Sigmoid colon (tissue), 7 donors: ENCODE measurements at places on chromosomes 12 and 14. TPM values are rescaled to one million over a fixed set of nuclear protein-coding genes. Genes with fewer than 3 reads are reported as not detected.

GRCh38 chr12:42957136-42957535 is 367.6 kb upstream of the PRICKLE1 start:
- H3K4me1 ChIP-seq = no peaks in the 10 kb centered on the region
- H3K27ac ChIP-seq = no peak overlapping the region
- H3K27me3 ChIP-seq = no peaks in the 10 kb centered on the region

- H3K4me1 ChIP-seq = no peaks in the 10 kb centered on the region
- H3K4me3 ChIP-seq = no peak overlapping the region
- no peak for DNase-seq
- no peaks in the 10 kb centered on the region for H3K27me3 ChIP-seq
Measured at GRCh38 chr12:76143343-76144244, 59.1 kb upstream of the NAP1L1 start.

Gene ACRBP
- total RNA-seq = 3.9 TPM

Gene PXN
- total RNA-seq = 127 TPM

DNA sequence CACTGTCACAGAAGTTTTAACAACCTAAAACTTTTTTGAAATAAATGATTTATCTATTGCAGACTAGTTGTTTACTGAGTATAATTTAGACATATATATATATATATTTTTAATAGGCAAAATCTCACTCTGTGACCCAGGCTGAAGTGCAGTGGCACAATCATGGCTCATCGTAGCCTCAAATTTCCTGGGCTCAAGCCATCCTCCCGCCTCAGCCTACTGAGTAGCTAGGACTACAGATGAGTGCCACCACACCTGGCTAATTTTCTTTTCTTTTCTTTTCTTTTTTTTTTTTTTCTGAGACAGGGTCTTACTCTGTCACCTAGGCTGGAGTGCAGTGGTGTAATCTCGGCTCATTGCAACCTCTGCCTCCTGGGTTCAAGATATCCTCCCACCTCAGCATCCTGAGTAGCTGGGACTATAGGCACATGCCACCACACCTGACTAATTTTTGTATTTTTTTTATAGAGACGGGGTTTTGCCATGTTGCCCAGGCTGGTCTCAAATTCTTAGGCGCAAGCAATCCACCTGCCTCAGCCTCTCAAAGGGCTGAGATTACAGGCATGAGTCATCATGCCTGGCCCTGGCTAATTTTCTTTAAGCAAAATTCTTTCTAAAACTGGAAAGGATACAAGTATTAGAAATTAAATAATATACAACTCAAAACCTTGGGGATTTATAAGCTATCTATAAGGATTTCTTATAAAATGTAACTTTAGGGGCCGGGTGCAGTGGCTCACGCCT is 23.1 kb downstream of the EEA1 start:
- H3K4me3 ChIP-seq = no peak overlapping the region
- DNase-seq = no peak
- H3K36me3 ChIP-seq = no peaks in the 10 kb centered on the region
- no peak overlapping the region for H3K27ac ChIP-seq
- H3K27me3 ChIP-seq = no peaks in the 10 kb centered on the region

DNA sequence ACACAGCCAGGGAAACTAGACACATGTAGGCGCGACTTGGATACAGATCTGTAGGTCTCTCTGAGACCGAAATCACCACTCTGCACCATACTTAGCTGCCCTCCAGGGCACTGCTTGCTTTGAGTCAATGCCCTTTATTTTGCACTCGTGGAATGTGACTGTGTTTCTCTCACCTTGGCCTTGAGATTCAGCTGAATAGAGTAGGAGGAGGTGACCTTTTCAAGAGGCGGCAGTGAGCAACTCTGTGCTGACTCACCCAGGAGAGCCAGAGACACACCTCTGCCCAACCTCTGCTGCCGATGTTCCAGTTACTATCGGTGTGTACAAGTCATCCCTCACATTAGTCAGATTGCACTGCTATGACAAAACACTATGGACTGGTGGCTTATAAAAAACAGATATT is 583.4 kb downstream of the VRK1 start:
- no peaks in the 10 kb centered on the region for H3K36me3 ChIP-seq
- DNase-seq = no peak
- no peaks in the 10 kb centered on the region for H3K4me1 ChIP-seq
- no peaks in the 10 kb centered on the region for H3K27me3 ChIP-seq
- H3K27ac ChIP-seq = no peak overlapping the region

GRCh38 chr12:96606134-96606533 is 116.8 kb downstream of the CFAP54 start:
- DNase-seq = no peak
- H3K36me3 ChIP-seq = no peaks in the 10 kb centered on the region
- no peak overlapping the region for H3K27ac ChIP-seq
- H3K4me1 ChIP-seq = no peaks in the 10 kb centered on the region
- no peak overlapping the region for H3K4me3 ChIP-seq

GRCh38 chr12:52521175-52521567 is 977 bp upstream of the KRT5 start:
- H3K4me1 ChIP-seq = peaks cover 4% of the 10 kb centered on the region
- no peak overlapping the region for H3K4me3 ChIP-seq
- no peaks in the 10 kb centered on the region for H3K36me3 ChIP-seq
- H3K27ac ChIP-seq = no peak overlapping the region

GRCh38 chr14:104579507-104579906 is at the start of gene C14orf180:
TSS of gene C14orf180 (plus strand) at chr14:104579764. CDS start at chr14:104586431, 6,667 bp downstream.
- H3K36me3 ChIP-seq = no peaks in the 10 kb centered on the region
- H3K27me3 ChIP-seq = peaks cover 2% of the 10 kb centered on the region
- no peak within 1 kb of the TSS for H3K4me3 ChIP-seq
- peaks cover 2% of the 10 kb centered on the region for H3K4me1 ChIP-seq
- DNase-seq = no peak

GRCh38 chr14:53942970-53943750 is 13.5 kb downstream of the BMP4 start:
- no peak for DNase-seq
- peaks cover 42% of the 10 kb centered on the region for H3K27me3 ChIP-seq
- H3K27ac ChIP-seq = no peak overlapping the region
- no peaks in the 10 kb centered on the region for H3K36me3 ChIP-seq

GRCh38 chr12:28427046-28427445 is 236.8 kb downstream of the CCDC91 start:
- no peak overlapping the region for H3K4me3 ChIP-seq
- H3K4me1 ChIP-seq = no peaks in the 10 kb centered on the region
- no peaks in the 10 kb centered on the region for H3K27me3 ChIP-seq
- no peak overlapping the region for H3K27ac ChIP-seq
- no peak for DNase-seq

Gene TMEM132D
- not detected for total RNA-seq
